Skin of body (tissue), 3 donors: ENCODE measurements at places on chromosomes 16 and 17. TPM values are rescaled to one million over a fixed set of nuclear protein-coding genes. Genes with fewer than 3 reads are reported as not detected.

DNA sequence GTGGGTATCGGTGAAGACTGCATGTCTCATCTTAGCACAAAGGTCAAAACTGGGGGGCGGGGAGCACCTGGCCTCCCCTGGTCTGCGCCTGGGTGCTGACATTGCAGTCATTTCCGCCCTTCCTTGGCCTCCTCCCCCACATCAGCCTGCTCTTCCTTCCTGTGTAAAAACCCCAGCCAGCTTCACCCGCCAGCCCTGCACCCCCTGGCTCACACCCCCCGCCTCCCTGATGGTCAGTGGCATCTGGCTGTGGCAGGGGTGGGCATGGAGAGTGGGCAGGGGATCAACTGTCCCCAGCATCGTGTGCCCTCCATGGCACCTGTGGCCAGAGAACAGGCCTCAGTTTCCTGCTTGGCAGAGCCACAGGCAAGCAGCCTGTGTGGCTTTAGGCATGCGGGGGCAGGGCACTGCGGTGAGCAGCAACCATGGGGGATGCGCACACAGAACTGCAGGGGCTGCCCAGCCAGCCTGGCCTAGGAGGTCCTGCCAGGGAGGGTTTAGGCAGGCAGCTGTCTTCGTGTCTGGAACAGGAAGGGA lies 26.5 kb upstream of the LASP1NB start:
- peak; percentile 16 for DNase-seq

DNA sequence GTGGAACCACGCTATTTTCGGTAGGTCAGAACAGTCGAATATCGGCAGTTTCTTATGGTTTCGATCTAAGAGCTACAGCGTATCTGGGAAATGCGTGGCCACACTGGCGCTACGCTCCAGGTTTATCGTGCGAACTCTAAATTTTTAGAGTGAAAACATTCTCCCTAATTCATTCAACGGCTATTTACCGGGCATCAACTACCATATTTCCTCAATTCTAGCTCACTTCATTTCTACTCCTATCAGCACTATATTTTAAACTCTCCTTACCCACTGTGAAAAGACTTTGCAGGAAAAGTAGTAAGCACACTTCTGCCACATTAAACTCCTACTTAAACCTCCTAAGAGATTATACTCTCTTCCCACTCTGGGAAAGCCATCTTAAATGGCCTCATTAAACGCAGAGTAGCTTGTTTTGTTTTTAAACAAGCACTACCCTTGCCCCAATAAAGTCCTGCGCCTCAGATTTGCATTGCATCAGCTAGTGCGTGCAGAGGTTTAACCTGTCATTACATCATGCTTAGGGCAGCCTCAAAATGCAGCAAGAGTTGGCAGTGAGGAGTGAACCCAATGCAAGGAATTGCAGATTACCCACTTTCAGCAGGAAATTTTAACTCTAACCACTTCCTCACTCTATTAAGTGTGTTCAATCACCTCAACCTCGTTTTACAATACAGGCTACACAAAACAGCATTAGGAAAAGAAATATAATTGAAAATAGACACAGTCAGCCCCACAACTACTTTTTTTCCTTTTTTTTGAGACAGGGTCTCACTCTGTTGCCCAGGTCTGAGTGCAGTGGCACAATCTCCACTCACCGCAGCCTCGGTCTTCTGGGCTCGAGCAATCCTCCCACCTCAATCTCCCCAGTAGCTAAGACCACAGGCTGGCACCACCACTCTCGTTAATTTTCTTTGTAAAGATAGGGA lies 18.8 kb downstream of the SIAH1 start:
- peak; percentile 65 for DNase-seq

- no peak for DNase-seq
These were observed 429 bp downstream of the KIF1C start for GRCh38 chr17:4998027-4998731.

GRCh38 chr17:4142107-4142900 lies 526 bp downstream of the ZZEF1 start:
- no peak for DNase-seq

DNA sequence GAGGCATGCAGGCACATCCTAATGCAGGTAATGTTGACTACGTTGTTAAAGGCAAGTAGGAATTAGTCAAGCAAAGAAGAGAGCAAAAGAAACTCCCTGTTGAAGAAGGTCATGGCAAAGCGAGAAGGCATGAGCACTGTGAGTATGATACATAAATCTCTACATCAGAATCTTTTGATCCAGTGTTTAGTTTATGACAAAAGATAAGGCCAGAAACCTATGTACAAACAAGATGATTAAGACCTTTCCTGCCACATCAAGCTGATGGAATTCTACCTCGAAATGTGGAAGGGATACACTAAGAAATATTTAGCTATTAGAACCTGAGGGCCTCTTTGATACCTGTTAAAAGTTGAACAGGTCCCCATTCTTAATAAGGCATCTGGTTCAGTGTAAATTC lies 20.2 kb downstream of the SYCE1L start:
- DNase-seq: no peak

DNA sequence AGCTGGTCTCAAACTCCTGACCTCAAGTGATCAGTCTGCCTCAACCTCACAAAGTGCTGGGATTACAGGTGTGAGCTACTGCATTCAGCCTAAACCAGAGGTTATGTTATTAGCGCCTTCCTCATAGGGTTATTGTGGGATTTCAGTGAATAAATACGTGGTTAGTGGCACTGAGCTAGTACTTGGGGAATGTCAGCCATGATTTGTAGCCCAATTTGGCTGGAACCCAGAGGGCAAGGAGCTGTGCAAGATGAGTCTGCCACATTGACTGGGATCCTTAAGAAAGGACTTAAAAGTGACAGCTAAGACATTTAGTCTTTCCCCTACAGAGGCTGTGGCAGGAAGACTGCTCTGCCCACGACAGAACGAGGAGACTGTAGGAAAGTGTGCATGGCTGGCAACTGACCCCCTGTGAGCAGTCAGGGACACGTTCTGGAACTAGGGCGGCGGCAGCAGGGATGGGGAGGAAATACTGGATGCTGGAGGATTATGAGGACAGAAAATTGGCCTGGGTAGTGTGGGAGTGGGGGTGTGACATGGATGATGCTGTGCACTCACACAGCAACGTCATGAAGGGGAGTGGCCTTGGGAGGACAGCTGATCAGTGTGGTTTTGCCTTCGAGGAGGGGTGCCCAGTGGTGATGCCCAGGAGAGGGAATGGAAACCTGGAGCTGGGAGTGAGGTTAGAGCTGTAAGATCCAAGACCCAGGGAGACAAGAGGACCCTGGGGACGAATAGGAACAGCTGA lies 14.6 kb downstream of the ATP5PD start:
- peak; percentile 59 for DNase-seq

GRCh38 chr16:12896562-12896961 lies 4.8 kb upstream of the SHISA9 start:
- no peak for DNase-seq

DNA sequence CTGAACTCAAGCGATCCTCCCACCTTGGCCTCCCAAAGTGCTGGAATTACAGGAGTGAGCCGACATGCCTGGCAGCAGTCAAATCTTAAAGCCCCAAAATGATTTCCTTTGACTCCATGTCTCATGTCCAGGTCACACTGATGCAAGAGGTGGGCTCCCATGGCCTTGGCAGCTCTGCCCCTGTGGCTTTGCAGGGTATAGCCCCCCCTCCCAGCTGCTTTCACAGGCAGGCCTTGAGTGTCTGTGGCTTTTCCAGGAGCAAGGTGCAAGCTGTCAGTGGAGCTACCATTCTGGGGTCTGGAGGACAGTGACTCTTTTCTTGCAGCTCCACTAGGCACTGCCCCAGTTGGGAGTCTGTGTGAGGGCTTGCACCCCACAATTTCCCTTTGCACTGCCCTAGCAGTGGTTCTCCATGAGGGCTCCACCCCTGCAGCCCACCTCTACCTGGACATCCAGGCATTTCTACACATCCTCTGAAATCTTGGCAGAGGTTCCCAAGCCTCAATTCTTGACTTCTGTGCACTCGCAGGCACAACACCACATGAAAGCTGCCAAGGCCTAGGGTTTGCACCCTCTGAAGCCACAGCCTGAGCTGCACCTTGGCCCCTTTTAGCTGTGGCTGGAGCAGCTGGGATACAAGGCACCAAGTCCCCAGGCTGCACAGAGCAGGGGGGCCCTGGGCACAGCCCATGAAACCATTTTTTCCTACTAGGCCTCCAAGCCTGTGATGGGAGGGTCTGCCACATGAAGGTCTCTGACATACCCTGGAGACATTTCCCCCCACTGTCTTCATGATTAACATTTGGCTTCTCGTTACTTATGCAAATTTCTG lies 79.3 kb upstream of the ARL4D start:
- DNase-seq: no peak

- no peak for DNase-seq
These were observed at the start of gene GJD3 for GRCh38 chr17:40364121-40364861. Gene GJD3, minus strand, starts transcription at chr17:40364737. Its CDS starts 922 bp downstream, at chr17:40363815.

DNA sequence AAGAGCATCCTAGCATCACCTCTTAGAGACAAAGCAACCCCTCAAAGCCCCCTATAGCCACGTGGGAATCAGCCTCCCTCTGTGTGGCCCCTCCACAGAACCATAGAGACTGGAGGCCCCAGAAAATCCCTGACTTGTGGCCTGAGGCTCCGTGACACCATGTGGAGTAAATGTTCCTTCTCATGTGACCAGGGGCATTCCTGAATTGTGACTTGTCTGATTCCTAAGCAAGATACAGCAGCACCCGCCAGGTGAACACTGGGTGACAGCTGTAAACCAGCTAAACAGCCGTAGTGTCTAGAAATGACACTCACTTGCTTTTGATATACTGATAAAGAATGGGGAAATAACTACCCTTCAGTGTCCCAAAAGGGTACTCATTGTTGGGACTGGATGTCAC lies 79.0 kb downstream of the DYNLRB2 start:
- no peak for DNase-seq

DNA sequence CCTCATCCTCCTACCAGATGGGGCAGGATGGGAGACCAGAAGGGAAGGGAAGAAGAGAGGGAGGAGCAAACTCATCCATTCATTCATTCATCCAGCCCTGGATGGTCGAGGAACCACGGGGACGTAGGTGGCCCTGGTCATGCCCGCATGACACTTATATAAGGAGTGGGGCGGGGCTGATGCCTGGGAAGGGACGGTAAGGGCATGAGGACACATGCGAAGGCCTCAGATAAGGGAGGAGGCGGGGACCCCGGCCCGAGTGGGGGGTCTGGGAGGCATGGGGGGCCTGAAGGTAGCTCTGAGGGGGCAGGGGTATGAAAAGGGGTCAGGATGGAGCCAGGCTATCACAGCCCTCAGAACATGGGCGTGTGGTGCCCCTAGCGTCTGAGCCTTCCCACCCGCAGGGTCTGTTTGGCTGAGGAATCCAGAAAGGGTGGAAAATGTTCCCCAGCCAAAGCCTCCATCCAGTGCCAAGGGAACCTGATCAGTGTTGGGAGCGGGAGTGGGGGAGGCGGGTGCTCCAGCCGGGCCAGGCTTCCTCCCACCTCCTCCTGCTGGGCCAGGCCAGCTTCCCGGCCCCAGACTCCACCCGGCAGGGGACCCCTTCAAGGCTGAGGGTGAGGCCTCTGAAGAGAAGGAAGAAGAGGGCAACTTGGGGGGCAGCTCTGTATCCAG lies 17.6 kb upstream of the CD79B start:
- DNase-seq: no peak

DNA sequence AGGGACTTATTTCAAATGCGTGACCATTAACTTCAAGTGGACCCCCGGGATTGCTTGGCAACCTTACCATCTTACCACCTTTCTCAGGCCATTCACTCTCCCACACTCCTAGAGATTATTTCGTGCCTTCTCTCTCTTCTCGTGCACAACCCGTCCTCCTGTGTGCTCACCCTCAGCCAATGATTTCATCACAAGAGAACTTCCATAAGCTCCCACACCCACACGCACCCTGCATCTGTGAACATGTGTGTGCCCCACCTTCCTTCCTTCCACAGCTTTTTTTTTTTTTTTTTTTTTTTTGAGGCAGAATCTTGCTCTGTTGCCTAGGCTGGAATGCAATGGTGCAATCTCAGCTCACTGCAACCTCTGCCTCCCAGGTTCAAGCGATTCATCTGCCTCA lies 27.4 kb upstream of the CDH3 start:
- no peak for DNase-seq

- no peak for DNase-seq
These were observed 226.7 kb upstream of the HSBP1 start for GRCh38 chr16:83581082-83581481.

TSEN54 gene
- total RNA-seq: 13.6 TPM

NME3 gene
- total RNA-seq: 18.1 TPM

KRTAP4-3 gene
- 2.0 TPM for total RNA-seq

MYH3 gene
- 1,094 TPM for total RNA-seq
